ENCODE measurements at places on chromosomes 3 and 15.

- no peak for DNase-seq
Measured at GRCh38 chr3:99915906-99916432, 98.3 kb downstream of the CMSS1 start.

DNA sequence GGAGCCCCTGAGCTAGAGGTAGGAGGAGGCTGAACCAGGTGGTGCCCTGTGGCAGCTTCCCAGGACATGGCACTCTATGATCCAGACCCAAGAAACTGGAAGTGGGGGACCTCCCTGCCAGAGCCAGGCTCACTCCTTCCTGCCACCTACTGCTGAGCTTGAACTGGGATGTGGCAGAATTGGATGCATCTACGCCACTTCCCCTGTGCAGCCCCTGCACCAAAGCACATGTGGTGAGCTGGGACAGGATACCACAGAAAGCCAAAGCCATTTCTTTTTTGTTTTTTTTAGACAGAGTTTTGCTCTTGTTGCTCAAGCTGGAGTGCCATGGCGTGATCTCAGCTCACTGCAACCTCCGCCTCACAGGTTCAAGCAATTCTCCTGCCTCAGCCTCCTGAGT is 518.0 kb upstream of the PPP2R3A start:
- DNase-seq = no peak

DNA sequence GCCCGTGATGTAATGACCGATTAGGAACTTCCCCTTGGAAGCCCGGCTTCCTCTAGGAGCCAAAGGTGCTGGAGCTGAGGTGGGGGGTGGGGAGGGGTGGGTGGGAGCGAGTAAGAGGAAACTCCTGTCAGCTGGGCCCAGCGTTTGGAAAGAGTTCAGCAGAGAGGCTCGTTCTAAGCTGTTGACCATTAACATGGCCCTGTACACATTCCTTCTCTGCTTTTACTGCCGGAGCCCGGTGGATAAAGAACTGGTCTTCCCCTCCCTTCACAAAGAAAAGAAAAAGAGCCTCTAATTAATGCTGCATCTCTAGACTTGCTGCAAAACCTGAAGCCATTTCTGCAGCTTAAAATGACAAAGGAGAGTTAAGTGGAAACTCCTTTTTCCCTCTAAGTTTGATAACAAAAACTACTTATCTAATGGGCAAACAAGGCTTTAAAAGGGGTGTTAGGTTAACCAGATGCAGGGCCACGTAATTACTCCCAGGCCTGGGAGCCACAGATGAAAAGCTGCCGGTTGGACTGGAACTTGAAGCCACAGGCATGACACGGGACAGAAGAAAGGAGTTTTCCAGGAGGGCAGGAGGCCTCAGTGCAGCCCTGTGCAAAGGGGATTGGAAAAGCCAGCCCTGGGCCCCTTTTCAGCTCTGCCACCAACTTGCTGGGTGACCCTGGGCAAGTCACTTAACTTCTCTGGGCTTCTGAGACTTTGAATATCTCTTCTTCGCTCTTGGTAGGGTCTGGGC is 71.3 kb downstream of the SMAD6 start:
- peak; percentile 41 for DNase-seq

DNA sequence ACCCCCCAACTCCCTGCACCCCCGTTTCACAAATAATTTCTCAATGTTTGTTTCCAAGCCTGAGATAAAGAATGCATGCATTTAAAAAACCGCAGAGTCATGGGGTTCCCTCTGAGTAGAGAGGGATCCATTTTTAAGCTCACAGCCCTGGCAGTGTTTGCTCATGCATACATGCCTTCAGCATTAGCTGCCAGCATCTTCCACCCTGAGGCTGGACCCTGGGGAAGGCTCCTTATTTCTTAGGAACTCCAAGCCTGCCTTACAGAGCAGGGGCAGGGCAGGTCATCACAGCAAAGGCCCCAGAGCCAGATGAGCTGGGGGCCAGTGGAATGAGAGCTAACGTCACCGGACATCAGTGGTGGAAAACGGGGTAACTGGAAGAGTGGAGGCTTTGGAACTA is 31.3 kb downstream of the TLE3 start:
- peak; percentile 31 for DNase-seq

- DNase-seq = no peak
Measured at GRCh38 chr3:52149021-52149420, 5.2 kb downstream of the POC1A start.

- no peak for DNase-seq
Measured at GRCh38 chr15:29784413-29784812, 37.9 kb downstream of the TJP1 start.
